ENCODE measurements at places on chromosomes 6 and 20.
A peak's percentile ranks its signal among the peaks of the same experiment; 100 is the strongest.

- DNase-seq: no peak
These were observed 57.0 kb upstream of the AIG1 start for GRCh38 chr6:143003676-143004075.

- DNase-seq: no peak
These were observed 56.1 kb downstream of the ADGRG6 start for GRCh38 chr6:142357879-142358278.

DNA sequence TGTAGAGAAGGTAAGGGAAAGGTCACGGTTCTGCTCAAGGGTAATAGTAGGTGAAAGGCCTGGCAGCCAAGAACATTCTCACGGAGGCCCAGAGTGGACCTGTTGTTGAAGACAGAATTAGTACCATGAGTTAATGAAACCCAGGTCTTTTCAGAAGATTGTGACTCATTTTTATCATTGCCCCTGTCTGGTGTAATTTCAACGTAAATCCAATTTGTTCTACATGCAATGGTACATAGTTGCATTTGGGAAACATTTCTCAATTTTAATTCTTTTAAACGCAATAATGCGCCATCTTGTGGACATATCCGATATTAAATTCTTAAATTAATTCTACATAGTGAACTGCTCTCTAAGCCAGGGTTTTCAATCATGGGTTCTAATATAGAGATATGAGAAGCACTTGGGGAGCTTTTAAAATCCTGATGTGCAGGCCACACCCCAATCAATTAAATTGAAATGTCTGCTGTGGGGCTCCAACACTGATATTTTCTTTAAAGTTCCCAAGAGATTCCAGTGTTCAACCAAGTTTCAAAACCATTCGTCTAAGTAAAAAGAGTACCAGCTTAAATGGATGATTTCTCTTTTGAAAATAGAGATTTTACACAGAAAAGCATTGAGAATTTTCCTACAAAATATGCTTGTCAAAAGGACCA lies 257.4 kb downstream of the PLCB1 start:
- DNase-seq: peak; percentile 69

GRCh38 chr6:81878479-81878878 lies 126.0 kb upstream of the TENT5A start:
- no peak for DNase-seq

DNA sequence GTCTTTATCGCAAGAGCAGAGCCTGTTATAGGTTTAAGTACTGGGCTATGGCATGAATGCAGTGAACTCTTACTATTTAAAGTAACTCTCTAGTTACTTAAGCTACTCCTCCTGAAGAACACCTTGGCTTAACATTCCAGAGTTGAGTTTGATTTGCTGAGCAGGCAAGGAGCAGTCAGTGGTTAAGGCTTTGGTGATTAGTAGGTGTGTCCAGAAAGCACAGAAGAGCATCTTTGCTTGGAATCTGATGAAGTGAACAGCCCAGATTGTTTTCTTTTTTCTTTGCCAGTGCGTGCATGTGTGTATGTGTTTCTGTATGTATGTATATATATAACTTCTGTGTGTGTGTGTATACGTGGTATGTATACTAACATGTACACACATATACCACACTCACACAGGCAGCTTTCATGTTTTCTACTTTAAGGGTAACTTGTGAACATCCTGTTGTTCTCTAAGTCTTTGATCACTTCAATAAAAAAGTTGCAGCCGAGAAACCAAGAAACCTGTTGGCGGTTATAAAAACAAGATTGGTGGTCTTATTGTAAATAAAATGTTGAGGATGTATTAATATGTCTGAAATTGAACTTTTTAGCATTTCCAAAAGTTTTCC lies 56.2 kb upstream of the TULP4 start:
- DNase-seq: no peak

GRCh38 chr6:37495244-37495934 lies 4.3 kb downstream of the CCDC167 start:
- DNase-seq: no peak

- no peak for DNase-seq
These were observed 103.6 kb downstream of the ZMYND8 start for GRCh38 chr20:47252879-47253307.

DNA sequence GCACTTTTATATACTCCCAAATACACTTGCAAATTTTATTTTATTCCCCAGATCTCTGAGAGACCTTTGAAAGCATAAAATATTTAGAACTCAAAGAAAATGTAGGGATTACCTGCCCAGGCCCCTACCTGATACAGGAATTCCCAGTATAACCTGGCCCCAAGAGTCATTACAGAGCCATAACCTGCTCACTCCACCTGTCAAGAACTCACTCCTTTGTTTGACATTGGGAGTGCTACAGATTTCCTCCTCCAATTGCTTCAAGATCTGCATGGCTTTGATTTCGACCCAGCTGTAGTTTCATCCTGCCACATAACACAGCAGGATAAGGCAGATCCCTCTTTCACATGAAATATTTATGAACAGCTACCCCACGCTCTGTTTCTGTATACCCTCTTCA lies 96.1 kb upstream of the SLC2A12 start:
- no peak for DNase-seq

DNA sequence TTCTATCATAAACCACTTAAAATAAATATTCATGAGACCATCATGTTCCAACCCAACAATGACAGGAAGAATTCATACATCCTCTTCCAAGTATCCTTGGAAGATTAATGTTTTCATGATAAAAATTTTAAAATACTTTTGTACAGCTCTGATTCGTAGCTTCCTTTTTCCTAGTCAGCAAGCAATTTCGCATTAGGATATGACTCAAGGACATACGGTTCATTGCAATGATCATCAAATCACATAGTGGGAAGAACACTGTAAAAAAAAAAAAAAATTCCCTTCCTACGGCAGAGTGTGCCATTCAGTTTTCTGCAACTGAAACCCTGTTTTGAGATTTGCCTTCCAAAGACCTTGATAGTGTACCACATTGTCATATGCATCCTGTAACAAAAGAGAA lies 35.3 kb upstream of the GFOD1 start:
- DNase-seq: peak; percentile 90

- peak; percentile 36 for DNase-seq
These were observed 44.0 kb downstream of the PANK2 start for GRCh38 chr20:3933218-3933617.

- no peak for DNase-seq
These were observed 9.7 kb upstream of the FILIP1 start for GRCh38 chr6:75503291-75503690.

DNA sequence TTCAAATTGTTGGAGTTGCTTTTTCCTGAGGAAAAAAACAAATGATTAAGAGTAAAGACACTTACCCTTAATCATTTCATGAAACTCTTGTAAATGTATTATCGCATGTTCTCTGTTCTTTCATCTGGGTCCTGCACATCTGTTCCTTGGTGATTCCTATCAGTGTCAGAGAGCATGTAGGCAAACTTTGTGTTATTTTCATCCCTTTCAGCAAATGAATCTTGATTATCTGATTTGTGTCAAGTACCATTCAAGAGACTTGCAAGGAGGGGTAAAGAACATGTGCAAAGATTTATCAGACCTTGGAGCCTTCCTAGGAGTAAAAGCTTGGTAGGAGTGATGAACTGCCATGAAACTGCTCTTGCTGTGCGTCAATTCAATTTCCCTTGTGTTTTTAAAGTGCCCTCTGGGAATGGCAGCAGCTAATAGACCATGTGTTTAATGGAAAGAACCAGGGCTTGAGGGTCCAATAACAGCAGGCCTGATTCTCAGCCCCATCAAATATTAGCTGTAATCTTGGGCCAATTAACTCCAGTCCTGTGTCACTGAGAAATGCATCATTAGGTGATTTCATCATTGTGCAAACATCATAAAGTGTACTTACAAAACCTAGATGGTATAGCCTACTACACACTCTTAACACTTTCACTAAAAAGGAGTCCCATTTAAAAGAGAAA lies 118.9 kb upstream of the CEP85L start:
- DNase-seq: no peak

DNA sequence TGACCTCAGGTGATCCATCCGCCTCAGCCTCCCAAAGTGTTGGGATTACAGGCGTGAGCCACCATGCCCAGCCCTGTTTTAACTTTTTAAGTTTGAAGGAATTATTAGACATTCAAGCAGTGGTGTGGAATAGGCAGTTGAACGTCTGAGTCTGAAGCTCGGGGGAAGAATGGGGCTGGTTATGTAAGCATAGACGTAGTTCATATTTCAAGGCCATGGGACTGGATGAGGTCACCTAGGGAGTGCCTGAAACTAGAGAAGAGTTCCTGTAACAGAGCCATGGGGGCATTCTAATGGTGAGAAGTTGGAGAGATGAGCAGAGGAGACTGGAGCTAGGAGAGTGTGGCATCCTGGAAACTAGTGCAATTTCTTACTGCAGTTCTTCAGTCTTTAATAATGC lies 6.4 kb downstream of the CDKAL1 start:
- DNase-seq: peak; percentile 40

DNA sequence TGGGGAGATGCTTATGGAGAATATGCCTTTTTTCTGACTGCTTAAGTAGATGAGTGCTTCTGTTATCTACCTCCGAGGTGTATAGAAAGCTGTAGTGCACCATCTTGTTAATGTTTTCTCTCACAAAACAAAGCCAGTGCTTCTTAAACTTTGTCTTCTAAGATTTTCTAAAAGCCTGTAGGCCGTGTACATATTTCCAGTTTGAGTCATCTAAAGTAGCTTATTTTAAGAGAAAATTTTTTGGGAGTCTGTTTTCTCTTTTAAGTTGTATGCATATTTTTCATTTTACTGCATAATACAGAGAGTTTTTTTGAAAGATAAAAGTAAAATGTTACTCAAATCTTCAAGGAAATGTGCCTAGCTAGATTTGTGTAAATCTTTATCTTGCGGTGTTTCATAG lies 151.7 kb downstream of the GRIK2 start:
- no peak for DNase-seq

GRCh38 chr6:132256457-132256856 lies 144.8 kb downstream of the MOXD1 start:
- no peak for DNase-seq

- DNase-seq: no peak
These were observed 41.7 kb downstream of the CD2AP start for GRCh38 chr6:47519279-47519678.

DNA sequence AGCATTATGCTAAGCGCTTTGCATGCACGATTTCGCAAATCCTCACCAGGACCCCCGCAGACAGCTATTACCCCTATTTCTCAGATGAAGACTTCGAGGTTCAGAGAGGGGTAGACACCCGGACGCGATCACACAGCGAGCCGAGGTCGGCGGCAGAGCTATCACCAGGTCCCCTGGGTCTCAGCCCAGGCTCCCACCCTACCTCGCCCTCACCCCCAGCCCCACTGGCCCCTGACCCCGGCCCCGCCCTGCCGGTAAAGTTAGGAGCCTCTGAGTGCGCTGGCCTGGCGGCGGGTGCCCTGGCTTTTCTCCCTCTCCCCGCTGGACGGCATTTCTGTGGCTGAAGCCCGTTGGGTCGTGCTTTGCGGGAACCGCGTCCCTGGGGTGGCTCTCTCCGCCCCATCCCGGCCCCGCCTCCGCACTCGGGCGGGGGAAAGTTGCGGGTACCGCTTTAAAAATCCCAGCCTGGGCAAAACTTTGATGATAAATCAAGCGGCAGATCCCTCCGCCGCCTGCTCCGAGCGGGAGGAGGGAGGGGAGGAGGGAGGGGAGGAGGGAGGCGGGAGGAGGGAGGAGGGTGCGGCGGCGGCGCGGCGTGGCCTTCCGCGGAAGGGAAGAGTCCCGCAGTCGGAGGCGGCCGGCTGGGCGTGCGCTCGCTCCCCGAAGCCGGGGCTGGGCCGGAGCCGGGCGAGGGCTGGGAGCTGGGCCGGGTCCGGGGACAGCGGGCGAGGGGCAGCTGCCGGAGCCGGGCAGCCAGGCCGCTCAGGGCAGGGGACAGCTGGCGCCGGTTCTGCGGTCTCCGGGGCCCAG lies at the start of gene VSTM2L:
TSS of gene VSTM2L (plus strand) at position 624 of the 810 bp plus-strand sequence. CDS start 224 bp downstream, outside the sequence.
- DNase-seq: no peak

DNA sequence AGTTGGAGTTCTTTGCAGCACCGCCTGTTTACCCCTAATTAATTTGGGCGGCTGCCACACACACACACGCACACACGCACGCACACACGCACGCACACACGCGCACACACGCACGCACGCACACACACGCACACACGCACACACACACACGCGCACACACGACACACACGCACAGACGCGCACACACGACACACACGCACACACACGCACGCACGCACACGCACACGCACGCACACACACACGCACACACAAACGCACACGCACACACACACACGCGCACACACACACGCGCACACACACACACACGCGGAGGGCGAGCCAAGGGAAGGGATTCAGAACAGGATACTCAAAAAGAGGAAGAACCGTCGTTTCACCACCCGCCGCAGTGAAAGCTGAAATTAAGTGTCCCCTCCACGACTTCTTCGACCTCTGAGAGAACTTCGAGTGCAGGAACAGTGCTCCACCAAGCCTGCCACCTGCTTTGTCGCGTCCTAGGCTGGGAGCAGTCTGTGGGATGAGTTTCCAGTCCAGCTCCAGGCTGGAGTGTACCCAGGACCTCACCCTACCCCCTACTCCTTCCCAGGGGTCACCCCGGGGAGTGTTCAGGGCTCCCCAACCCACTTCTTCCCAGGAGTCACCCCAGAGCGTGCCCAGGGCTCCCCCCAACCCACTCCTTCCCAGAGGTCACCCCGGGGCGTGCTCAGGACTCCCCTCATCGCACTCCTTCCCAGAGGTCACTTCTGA lies 1.1 kb downstream of the RNASET2 start:
- DNase-seq: peak; percentile 90
